Heart left ventricle (tissue), 16 donors: ENCODE measurements at places on chromosomes 4 and X.

GRCh38 chrX:143945171-143945570 lies 61.3 kb downstream of the UBE2NL start:
- no peak overlapping the region for H3K27ac ChIP-seq
- H3K4me1 ChIP-seq = no peaks in the 10 kb centered on the region
- no peak for DNase-seq
- no peaks in the 10 kb centered on the region for H3K27me3 ChIP-seq
- H3K36me3 ChIP-seq = no peaks in the 10 kb centered on the region

DNA sequence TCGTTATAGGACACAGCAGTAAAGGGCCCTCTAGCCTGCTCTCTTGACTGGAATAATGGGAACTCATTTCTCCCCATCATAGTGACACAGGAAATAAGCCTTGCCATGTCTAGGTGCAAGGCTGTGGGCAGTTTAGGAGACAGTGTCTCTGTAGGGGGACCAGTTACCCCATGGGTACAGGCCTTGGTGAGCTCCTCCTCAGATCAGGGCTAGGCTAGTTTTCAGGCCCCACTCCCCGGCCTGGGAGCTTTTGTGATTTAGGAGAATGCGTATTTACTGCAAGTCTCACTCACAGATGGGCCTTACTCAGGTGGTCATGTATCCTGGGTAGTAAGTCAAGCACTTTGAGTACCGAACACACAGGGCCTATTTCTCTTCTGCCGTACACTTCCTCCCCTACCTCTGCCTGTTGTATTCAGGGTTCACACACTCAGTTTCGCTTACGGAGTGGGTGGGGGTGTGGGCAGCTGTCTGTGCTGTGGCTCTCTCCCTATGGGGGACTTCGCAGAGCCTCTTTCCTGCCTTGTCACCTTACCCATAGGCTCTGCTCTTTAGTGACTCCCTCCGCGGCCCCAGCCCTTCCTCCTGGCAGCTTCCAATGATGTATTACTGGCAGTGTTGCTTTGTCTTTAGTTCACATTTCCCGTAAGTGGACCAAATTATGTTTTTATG lies 34.2 kb downstream of the FAM193A start:
- peaks cover 1% of the 10 kb centered on the region for H3K36me3 ChIP-seq
- peak overlapping the region; percentile 16 for H3K27ac ChIP-seq
- no peak overlapping the region for H3K4me3 ChIP-seq
- H3K4me1 ChIP-seq = peaks cover 32% of the 10 kb centered on the region
- DNase-seq = peak; percentile 24

DNA sequence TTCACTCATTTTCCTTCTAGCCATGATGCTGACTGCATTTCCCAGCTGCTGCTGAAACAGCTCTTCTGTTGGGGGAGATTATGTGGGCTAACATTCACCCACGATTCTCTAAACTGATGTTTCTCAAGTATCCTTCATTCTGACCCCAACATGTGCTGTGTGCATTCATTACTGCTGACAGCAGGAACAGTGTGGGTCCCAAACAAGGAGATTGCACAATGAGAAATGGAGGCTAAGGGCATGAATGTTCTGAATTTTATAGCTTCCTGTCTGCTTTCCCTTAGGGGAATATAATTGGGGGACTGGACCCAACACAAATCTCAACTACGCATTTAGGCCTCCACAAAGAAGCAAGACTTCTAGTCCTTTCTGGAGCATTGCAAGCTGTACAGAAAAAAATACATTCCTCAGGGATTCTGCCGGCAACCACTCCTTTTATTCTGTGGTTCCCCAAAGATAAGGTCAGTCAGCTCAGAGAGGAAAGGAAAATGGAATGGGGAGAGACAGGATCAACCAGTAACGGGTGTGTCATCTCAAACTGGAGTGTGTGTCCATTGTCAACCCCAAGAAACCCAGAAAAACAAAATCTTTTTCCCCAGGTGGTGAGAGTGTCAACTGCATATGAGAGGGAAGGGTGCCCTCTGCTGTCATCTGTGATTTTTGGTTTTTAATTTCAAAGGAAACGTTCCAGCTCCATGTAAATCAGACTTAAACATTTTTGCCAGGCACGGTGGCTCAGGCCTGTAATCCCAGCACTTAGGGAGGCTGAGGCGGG lies 81.5 kb upstream of the EGFL6 start:
- no peaks in the 10 kb centered on the region for H3K4me1 ChIP-seq
- H3K36me3 ChIP-seq = no peaks in the 10 kb centered on the region
- DNase-seq = peak; percentile 23
- no peaks in the 10 kb centered on the region for H3K27me3 ChIP-seq
- peak overlapping the region; percentile 70 for H3K27ac ChIP-seq

DNA sequence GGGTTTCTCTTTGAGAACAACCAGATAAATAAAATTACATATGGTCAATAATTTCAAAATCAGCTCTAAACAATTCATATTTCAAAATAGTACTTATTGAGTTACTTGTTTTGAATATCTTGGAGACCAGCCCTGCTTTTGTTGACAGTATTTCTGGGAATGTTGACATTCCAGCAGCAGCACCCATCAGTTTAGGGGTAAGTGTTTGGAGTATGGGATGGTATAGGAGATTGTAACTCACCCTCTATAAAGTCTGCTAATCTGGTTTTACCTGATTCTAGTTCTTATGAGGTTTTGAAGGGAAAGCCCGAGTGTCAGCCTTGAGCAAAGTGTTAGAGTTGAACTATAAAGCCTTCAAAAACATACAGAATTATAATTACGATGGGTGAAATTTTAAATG lies 139.2 kb upstream of the ANKRD50 start:
- no peak overlapping the region for H3K27ac ChIP-seq
- no peaks in the 10 kb centered on the region for H3K4me1 ChIP-seq
- no peaks in the 10 kb centered on the region for H3K27me3 ChIP-seq
- H3K36me3 ChIP-seq = no peaks in the 10 kb centered on the region
- no peak overlapping the region for H3K4me3 ChIP-seq

DNA sequence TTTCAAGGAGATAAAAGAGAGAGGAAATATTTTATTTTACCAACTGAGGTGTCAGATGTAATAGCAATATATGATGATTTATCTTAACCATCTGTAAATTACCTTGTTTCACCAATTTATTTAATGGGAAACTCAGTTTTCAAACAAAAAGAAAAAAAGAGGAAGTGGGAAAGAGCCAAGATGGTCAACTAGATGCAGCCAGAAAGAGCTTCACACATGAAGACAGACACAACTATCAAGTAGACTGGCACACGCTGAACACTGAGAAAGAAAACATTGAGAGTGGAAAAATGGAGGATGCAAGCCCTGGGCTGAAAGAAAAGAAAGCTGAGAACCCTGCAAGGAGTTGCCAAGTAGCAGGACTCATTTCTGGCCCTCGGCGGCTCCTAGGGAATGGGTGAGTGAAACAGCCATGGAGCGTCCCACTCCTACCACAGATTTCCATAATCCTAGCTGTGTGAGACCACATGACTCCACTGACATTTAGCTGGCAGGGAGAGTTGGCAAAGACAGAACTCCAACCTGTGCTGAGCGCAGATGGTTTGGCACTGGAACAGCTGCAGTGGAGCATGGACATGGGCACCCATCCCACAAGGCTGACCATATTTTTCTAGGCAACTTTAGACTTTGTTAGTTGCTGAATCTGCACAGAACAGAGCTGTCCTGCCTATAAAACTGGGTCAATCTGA lies 409.3 kb downstream of the FAM47B start:
- H3K27me3 ChIP-seq = no peaks in the 10 kb centered on the region
- H3K27ac ChIP-seq = no peak overlapping the region
- peak; percentile 6 for DNase-seq
- H3K4me3 ChIP-seq = no peak overlapping the region
- no peaks in the 10 kb centered on the region for H3K36me3 ChIP-seq

- no peak overlapping the region for H3K4me3 ChIP-seq
- H3K27me3 ChIP-seq = no peaks in the 10 kb centered on the region
- H3K4me1 ChIP-seq = no peaks in the 10 kb centered on the region
Measured at GRCh38 chr4:23171976-23172375, 479.2 kb downstream of the GBA3 start.

- no peak overlapping the region for H3K27ac ChIP-seq
- DNase-seq = no peak
- H3K4me1 ChIP-seq = no peaks in the 10 kb centered on the region
- no peaks in the 10 kb centered on the region for H3K36me3 ChIP-seq
- H3K4me3 ChIP-seq = no peak overlapping the region
Measured at GRCh38 chr4:104169437-104169836, 325.3 kb downstream of the CXXC4 start.

GRCh38 chr4:2304321-2304876 lies 42.5 kb upstream of the MXD4 start:
- no peak overlapping the region for H3K4me3 ChIP-seq
- H3K27ac ChIP-seq = no peak overlapping the region
- H3K27me3 ChIP-seq = no peaks in the 10 kb centered on the region

GRCh38 chr4:178535939-178536579 lies 1093.8 kb upstream of the AGA start:
- no peak for DNase-seq
- no peaks in the 10 kb centered on the region for H3K36me3 ChIP-seq
- no peaks in the 10 kb centered on the region for H3K27me3 ChIP-seq
- H3K4me3 ChIP-seq = no peak overlapping the region
- H3K27ac ChIP-seq = no peak overlapping the region

GRCh38 chrX:69546417-69546816 lies 42.3 kb downstream of the NALF2 start:
- H3K27ac ChIP-seq = no peak overlapping the region
- H3K4me3 ChIP-seq = no peak overlapping the region
- DNase-seq = no peak

DNA sequence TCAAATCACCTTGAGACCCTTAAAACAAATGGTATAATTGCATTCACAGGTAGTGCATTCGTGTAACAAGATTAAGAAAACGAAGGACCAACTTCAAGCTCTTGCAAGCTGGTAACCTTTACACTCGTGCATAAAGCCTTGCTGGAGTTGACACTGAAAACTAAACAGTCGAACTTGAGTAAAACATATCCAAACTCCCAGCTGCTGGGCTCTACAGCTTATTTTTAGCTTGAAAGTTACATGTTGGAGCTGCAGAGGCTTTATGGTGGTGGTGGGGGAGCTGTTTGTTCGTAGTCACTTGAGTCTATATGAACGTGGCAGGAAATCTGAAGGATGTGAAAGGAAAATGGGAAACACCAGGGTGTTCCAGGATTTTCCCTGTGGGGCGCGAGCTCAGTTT lies 2.7 kb upstream of the WDR1 start:
- no peaks in the 10 kb centered on the region for H3K27me3 ChIP-seq
- no peak for DNase-seq
- peaks cover 23% of the 10 kb centered on the region for H3K4me1 ChIP-seq
- H3K4me3 ChIP-seq = no peak overlapping the region
- peaks cover 13% of the 10 kb centered on the region for H3K36me3 ChIP-seq
- no peak overlapping the region for H3K27ac ChIP-seq

DNA sequence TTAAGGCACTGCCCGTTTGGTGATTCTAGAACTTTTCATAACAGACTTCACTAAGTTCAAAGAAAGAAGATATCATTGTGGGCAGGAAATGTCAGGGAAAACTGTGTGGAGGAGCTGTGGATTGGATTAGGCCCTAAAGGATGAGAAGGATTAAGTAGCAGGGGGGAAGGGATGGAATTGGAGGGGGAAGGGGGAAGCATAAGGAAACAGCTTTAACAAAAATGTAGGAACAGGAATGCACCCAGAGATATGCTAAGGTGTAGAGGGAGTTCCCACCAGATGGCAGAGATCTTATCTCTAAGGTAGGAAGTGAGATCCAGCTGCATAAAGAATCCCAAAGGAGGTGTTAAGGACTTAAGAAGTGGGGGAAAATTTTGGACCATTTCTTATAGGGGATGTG lies 114.5 kb downstream of the LARP7 start:
- no peak overlapping the region for H3K4me3 ChIP-seq
- peaks cover 6% of the 10 kb centered on the region for H3K4me1 ChIP-seq
- no peaks in the 10 kb centered on the region for H3K27me3 ChIP-seq
- no peaks in the 10 kb centered on the region for H3K36me3 ChIP-seq
- no peak for DNase-seq

DNA sequence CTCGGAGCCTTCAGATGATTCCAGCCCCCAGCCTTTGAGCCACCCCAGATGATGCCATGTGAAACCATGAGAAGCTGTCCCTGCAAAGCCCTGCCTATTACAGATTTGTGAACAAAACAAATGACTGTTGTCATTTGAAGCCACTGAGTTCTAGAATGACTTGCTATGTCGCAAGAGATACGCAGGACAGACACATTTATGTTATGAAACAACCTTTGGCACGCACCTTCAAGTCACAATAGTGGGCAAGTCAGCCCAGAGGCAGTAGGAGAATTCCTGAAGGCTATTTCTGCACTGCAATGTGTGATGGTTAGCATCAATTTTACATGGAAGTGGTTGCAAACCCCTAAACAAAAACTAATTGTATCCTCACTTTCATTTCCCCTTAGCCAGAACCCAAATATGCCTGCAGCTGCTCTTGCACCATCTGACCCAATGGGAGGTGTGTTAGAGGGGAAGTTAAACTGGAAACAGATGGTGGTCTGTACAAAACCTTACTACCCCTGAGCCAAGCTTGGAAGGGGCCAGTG lies 174.4 kb upstream of the ATP6AP2 start:
- H3K4me1 ChIP-seq = no peaks in the 10 kb centered on the region
- no peak overlapping the region for H3K4me3 ChIP-seq
- no peak overlapping the region for H3K27ac ChIP-seq
- H3K27me3 ChIP-seq = no peaks in the 10 kb centered on the region
- no peaks in the 10 kb centered on the region for H3K36me3 ChIP-seq

DNA sequence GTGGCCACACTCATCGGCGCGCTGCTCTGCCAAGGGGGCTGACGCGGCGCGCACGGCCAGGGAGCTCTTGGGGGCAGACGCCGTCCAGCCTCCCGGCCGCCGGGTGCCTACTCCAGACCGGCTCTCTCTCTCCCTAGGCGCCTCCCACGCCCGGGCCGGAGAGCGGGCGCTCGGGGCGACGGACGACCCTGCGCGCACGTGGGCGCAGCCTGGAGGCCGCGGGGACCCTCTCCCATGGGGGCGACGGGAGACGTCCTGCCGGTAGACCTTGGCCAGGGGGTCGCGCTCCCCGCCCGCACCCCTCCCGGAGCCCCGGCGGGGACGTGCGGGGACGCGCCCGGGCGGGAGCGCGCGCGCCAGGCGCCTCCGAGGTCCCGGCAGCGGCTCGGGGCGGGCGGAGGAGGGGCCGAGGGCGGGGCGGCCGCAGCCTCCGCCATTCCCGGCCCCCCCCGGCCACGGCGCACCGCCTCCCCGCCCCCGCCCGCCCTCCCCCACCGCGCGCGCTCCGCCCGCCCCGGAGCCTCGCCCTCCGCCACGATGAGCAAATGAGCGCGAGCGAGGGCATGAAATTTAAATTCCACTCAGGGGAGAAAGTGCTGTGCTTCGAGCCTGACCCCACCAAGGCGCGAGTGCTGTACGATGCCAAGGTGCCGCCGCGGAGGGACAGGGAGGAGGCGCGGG lies at the start of gene MSL3:
TSS of gene MSL3 (plus strand) at position 519 of the 681 bp plus-strand sequence. CDS start at position 546, 27 bp downstream.
- H3K4me1 ChIP-seq = peaks cover 13% of the 10 kb centered on the region
- no peaks in the 10 kb centered on the region for H3K27me3 ChIP-seq
- peak within 1 kb of the TSS; percentile 74 for H3K4me3 ChIP-seq
- DNase-seq = peak; percentile 74
- no peaks in the 10 kb centered on the region for H3K36me3 ChIP-seq
- peak within 1 kb of the TSS; percentile 89 for H3K27ac ChIP-seq

GRCh38 chr4:173499658-173500535 lies 30.1 kb downstream of the HAND2 start:
- H3K4me1 ChIP-seq = peaks cover 12% of the 10 kb centered on the region
- H3K27me3 ChIP-seq = peaks cover 68% of the 10 kb centered on the region
- H3K4me3 ChIP-seq = no peak overlapping the region
- no peak overlapping the region for H3K27ac ChIP-seq
- no peaks in the 10 kb centered on the region for H3K36me3 ChIP-seq

- no peaks in the 10 kb centered on the region for H3K27me3 ChIP-seq
- peaks cover 63% of the 10 kb centered on the region for H3K36me3 ChIP-seq
- peak; percentile 71 for DNase-seq
Measured at GRCh38 chr4:8410641-8411271, 29.8 kb downstream of the ACOX3 start.
